Heart right ventricle (tissue), 16 donors: ENCODE measurements at places on chromosomes 2 and 18. TPM values are rescaled to one million over a fixed set of nuclear protein-coding genes. Genes with fewer than 3 reads are reported as not detected.

OTX1 gene
- total RNA-seq: not detected

DSG1 gene
- 1.1 TPM for total RNA-seq

SERPINB13 gene
- total RNA-seq: not detected

CCDC141 gene
- total RNA-seq: 243 TPM

NR4A2 gene
- 14.4 TPM for total RNA-seq

HTR2B gene
- total RNA-seq: 0.10 TPM

TUBA4B gene
- total RNA-seq: not detected

RAB6D gene
- total RNA-seq: not detected

TSPYL6 gene
- 0.07 TPM for total RNA-seq

TUBB8B gene
- not detected for total RNA-seq

MOGAT1 gene
- 0.56 TPM for total RNA-seq

CLEC4F gene
- 0.22 TPM for total RNA-seq

EFEMP1 gene
- total RNA-seq: 22.1 TPM

LOXHD1 gene
- total RNA-seq: 1.8 TPM

SERPINB4 gene
- total RNA-seq: not detected

UPP2 gene
- total RNA-seq: not detected

REG3A gene
- not detected for total RNA-seq
